ENCODE measurements at places on chromosomes 2 and 18. TPM values are rescaled to one million over a fixed set of nuclear protein-coding genes. Genes with fewer than 3 reads are reported as not detected.

Gene ANKRD53
- total RNA-seq = 2.7 TPM

Gene L3MBTL4
- total RNA-seq = 19.7 TPM

Gene SP110
- total RNA-seq = 1.2 TPM

Gene SLC16A14
- 41.6 TPM for total RNA-seq

Gene RIT2
- total RNA-seq = 16.0 TPM

Gene TAF4B
- 1.5 TPM for total RNA-seq

Gene GPC1
- 37.4 TPM for total RNA-seq

Gene COLEC11
- 0.25 TPM for total RNA-seq

Gene MYCN
- total RNA-seq = 47.5 TPM

Gene TIGD1
- 8.9 TPM for total RNA-seq

Gene DPYSL5
- 151 TPM for total RNA-seq

Data from temporal lobe (tissue), 4 donors.